ENCODE measurements at places on chromosomes 16 and 17.
A peak's percentile ranks its signal among the peaks of the same experiment; 100 is the strongest.

GRCh38 chr17:7843536-7844291, 9.7 kb downstream of the KDM6B start:
- peak; percentile 68 for DNase-seq

- no peak for DNase-seq
Measured at GRCh38 chr16:1908983-1909382, 9.2 kb downstream of the HS3ST6 start.

DNA sequence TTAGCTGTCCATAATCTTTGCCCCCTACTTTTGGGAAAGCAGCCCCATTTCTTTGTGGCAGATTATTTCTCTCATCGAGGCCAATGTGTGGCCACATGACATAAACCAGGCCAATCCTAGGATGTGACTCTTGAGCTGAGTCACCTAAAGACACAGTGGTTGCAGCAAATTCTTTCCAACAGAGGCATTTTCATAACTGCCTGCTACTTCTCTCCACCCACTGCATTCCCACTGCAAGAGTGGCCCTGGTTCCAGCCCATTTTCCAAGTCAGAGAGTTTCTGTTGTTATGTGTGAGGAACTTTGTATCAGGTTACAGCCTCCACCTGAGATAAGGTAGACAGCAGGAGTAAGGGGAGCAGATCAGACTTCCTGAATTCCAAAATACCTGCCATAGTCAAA, 195.2 kb downstream of the RGS9 start:
- DNase-seq, result no peak

GRCh38 chr17:65433592-65433991, 127.9 kb downstream of the AXIN2 start:
- DNase-seq, result no peak

DNA sequence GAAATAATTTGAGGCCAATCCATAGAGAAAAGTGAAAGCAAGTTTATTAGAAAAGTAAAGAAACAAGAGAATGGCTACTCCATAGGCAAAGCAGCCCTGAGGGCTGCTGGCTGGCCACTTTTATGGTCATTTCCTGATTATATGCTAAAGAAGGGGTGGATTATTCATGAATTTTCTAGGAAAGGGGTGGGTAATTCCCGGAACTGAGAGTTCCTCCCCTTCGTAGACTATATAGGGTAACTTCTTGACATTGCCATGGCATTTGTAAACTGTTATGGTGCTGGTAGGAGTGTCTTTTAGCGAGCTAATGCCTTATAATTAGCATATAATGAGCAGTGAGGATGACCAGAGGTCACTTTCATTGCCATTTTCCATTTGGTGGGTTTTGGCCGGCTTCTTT, 4.4 kb downstream of the DHRS7B start:
- DNase-seq, result no peak

- DNase-seq, result no peak
Measured at GRCh38 chr16:2212362-2213324, 2.0 kb upstream of the BRICD5 start.

- DNase-seq, result peak; percentile 27
Measured at GRCh38 chr16:592518-593306, 2.8 kb downstream of the RAB40C start.

- no peak for DNase-seq
Measured at GRCh38 chr16:90081606-90081970, 4.5 kb upstream of the PRDM7 start.

GRCh38 chr16:52090080-52090479, 456.9 kb downstream of the TOX3 start:
- no peak for DNase-seq

GRCh38 chr17:81427173-81428120, 32.2 kb downstream of the BAHCC1 start:
- peak; percentile 46 for DNase-seq

- no peak for DNase-seq
Measured at GRCh38 chr16:57770361-57770760, 31.9 kb downstream of the KIFC3 start.

- DNase-seq, result no peak
Measured at GRCh38 chr16:1156055-1156982, 3.4 kb downstream of the CACNA1H start.

GRCh38 chr16:47640661-47641060, 179.5 kb downstream of the PHKB start:
- no peak for DNase-seq

- DNase-seq, result no peak
Measured at GRCh38 chr16:1291576-1291974, 17.9 kb upstream of the UBE2I start.

DNA sequence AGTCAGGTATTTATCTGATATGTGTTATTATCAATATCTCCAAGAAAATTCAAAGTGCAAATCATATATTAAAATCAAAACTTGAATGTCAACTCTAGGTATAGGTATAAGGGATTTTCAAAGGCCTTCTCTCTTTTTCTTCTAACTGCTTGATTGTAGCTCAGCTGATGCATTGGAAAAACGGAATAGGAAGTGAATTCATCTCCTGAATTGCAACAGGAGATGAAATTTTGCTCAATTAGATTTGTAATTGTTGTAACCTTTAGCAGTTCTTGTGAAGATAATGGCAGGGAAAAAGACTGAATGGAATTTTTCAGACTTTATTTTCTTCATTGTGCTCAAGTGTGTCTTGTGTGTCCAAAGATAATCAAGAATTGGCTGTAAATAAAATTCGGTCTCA, 190.2 kb upstream of the KCNJ16 start:
- no peak for DNase-seq

DNA sequence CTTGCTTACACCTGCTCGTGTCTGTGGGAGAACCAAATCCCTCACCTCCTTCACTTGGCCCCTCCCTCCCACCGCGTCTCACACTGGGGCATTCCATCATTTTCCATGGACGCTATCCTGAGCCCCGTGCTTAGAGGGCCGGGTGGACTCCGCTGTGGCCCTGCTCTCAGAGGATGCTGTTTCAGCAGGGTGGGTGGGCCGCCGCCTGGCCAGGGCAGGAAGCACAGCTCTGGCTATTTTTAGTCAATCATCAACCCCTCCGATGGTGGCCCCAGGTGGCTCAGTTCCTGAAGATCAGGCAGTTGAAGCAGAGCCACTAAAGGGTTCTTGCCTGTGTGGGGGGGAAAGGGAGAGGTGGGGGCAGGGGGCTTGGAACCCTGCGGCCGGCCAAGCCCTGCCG, 230.3 kb downstream of the ENGASE start:
- no peak for DNase-seq

DNA sequence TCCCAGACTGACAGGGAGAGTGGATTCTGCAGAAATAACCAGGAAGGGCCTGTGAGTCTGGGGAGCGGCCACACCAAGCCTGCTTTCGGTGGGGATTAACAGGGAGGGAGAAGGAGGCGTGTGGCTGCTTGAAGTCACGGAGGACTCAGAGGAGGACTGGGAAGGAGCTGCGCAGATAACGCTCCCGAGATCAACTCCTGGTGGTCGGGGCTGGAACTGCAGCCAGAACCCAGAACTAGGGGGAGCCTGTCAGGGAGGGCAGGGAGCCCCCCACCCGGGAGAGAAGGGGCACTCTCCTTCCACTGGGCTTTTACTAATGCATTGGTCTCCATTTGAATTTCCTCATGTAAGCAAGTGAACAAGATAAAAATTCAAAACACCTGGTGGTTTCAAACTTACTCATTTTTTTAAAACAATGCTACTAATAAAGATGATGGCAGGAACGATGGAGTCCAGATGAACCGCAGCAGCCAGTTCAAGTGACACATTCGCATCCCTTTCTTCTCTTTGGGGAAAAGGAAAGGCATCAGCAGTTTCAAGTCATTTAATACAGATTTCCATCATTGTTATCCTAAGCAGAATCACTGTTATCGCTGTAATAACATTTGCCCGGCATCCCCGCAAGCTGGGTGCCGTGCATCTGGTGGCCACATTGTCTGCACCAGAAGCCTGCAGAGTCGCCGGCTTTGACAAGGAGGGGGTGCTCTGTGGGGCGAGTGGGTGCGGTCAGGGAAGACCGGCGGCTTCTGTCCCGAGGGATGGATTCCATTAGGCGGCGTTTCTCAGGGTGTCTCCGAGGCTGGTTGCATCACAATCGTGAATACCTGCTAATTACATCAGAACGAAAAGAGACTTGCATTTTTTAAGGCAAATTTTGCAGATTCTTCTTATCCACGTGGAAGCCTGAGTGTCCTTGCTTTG, 183.0 kb downstream of the FOXL1 start:
- no peak for DNase-seq

Data from hippocampal formation (tissue), 2 donors.